ENCODE measurements at places on chromosomes 5 and 9.
A peak's percentile ranks its signal among the peaks of the same experiment; 100 is the strongest.

DNA sequence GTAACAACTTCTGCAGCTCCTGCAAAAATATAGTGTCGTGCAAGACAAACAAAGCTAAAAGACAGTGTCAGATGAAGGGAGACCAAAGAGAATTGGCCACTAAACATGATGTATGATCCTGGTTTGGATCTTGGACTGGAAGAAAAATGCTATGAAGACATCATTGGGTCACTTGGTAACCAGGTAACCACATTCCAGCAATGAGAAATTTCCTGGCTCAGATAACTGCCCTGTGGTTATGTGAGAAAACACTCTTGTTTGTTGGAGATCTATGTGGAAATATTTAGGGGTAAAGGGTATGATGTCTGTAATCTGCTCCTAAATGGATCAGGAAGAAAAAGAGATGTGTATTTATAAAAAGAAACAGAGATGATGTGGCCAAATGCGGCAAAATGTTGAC lies 45.5 kb upstream of the ANKRD33B start:
- no peak for DNase-seq

DNA sequence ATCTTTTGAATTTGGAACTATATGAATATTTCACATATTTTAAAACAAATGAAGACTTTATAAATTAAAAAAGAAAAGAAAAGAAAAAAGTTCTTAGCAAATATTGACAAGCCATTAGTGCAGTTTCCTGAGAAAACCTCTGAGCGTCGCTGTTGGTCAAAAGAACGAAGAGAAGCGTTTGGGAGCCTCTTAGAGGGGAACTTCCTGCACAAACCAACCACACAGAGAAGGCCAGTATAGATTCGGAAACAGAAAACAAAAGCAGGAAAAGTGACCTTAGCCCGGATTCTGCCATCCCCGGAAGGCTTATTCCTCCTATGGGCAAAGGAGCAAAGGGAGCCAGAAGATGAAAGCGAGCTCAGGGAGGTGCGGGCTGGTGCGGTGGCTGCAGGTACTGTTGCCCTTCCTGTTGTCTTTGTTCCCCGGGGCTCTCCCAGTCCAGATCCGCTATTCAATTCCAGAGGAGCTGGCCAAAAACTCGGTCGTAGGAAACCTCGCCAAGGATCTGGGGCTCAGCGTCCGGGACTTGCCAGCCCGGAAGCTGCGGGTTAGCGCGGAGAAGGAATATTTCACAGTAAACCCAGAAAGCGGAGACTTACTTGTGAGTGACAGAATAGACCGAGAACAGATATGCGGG lies at the start of gene PCDHGB2:
PCDHGB2 (plus strand) TSS at position 205 of the 637 bp plus-strand sequence; CDS start at position 347, 142 bp downstream.
- peak; percentile 56 for DNase-seq

GRCh38 chr5:41240985-41241384 lies 27.7 kb upstream of the C6 start:
- no peak for DNase-seq

GRCh38 chr5:88819301-88819999 lies 63.5 kb downstream of the MEF2C start:
- DNase-seq, result no peak

GRCh38 chr9:3817208-3817607 lies 291.4 kb upstream of the RFX3 start:
- no peak for DNase-seq

GRCh38 chr9:108477529-108478006 lies 378.2 kb downstream of the ACTL7B start:
- peak; percentile 78 for DNase-seq

- DNase-seq, result no peak
Observed at GRCh38 chr9:123999661-124000060, 11.9 kb upstream of the LHX2 start.

DNA sequence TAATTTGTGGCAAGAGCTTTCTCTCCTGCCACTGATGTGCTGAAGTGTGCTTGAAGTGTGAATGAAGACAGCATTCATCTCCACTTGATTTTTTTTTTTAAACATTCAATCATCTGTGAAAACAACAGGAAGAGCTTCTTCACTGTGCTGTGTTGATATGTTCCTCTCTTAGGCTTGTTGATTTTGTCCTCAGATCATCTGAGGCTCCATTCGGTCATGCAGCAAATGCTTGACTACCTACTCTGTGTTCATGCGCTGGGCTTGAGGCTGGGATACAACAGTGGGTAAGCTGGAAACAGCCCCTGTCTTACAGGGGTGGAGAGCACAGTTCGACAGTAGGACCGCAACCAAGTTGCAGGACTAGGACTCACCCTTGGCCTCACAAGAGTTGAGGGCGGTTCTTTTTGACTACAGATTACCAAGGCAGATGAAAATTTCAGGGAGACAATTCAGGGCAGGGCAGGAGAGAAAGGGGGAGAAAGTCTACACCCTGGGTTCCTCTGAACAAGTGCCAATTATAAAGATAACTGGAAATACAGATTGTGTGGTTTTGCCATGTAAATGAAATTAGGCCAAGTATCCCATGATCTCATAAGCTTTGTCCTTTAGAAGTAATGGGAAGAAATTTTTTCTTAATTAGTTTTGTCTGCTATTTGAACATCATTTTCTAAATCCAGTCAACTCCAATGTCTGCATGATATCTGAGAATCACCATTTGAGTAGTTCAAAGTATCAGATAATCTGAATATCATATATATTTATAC lies 31.0 kb upstream of the F2R start:
- DNase-seq, result no peak

- no peak for DNase-seq
Observed at GRCh38 chr5:170643591-170643990, 139.8 kb downstream of the KCNIP1 start.
